ENCODE measurements at places on chromosomes 6 and 20. TPM values are rescaled to one million over a fixed set of nuclear protein-coding genes. Genes with fewer than 3 reads are reported as not detected.

The SOX18 gene
- 19.6 TPM for polyA plus RNA-seq

GRCh38 chr6:155274533-155274932 lies 10.7 kb downstream of the CLDN20 start:
- DNase-seq, result no peak

DNA sequence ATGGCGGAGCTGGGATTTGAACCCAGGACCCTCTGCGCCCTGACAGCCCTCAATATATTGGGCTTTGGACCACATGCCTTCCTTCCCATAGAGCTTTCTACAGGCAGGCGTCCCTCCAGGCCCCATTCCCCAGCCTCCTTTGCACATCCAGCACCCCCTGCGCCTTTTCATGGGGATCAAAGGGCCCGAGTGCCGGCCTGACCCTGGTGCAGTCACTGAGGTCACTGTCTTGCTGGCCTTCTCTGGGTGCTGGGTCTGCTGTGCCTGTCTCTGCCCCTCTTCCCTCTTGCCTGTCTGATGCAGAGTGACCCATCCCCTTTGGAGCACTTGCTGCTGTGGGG lies 1.7 kb downstream of the OPRL1 start:
- DNase-seq, result no peak

DNA sequence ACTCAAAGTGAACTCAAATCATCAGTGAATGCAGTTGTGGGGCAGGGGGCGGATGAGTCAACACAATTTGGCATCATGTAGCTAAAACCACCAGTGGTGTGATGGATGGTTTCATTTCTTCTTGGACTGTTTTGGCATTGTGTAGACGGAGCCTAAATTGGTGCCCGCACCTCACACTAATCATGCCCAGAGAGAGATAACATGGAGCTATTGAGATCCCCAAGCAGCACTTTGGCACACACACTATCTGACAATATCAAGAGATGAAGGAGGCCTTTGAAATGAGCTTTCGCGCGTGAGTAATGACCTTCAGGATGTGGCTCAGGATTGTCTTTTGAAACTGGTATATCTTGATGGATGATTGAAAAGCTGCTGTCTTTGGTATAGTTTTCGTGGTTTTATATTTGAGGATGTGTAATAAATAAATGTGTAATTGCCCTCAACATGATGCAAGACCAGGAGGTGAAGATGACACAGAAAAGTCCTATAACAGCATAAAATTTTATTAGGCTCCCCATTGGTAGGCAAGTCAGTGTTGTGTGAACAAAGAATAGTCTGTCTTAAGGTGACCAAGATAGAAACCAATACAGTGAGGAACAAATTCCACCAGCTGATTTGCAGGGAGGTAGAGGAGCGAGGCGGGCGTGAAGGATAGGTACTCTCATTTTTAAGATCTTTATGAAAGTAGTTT lies 174.2 kb downstream of the TSHZ2 start:
- no peak for DNase-seq

- no peak for DNase-seq
Measured at GRCh38 chr20:63381781-63382431, 20.8 kb upstream of the CHRNA4 start.
